ENCODE measurements at places on chromosomes 6 and 20.

DNA sequence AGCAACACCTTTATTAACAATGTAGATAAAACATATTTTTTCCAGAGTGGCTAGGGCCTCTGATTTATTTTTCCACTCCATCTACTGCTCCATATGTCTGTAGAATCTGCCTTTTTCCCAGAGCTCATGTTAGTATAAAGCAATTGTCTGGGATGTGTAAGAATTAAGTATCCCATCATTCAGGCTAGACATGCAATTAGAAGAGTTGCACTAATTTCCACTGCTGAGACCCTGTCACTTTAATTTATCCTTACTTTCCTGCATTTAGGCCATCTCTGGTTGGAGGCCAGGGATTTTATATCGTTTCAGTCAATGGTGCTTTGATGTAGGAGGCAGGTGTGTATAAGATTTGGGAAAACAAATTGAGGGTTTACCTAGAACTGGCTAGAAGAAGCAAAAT lies 286.1 kb upstream of the POU3F2 start:
- DNase-seq = no peak

DNA sequence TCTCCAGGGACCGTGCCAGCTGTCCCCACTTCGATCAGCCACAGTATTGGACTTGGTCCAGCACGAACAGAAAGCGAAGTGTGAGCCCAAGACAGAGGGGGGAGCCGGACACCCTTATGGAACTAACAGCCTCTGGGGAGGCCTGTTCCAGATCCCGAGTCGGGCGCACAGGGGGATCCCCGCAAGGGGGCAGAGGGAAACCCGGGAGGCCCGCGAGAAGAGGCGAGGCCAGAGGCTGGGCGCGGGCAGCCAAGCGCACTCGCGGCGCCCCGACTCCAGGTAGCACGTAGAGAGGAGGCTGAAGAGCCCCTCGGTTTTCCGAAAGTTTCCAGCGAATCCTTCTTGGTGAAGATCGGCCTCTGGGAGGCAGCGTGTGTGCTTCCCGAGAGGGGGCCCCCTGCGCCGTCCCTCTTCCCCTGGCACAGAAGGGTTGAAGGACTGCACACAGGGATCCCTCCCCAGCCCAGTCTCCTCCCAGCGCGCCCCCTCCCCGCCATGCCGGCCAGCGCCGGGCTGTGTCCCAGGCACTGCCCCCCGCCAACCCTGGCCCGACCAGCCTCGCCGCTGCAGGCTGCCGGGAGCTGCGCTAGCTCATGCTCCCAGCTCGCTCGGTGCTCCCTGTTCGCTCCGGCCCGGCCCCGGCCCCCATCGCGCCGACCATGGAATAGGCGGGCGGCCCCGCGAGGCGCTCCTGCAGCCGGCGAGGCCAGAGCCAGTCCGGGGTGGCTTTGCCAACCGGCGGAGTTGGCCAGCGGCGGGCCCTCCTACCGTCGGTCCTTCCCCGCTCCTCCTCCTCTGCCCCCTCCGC lies 577 bp upstream of the SLC24A3 start:
- DNase-seq = no peak

DNA sequence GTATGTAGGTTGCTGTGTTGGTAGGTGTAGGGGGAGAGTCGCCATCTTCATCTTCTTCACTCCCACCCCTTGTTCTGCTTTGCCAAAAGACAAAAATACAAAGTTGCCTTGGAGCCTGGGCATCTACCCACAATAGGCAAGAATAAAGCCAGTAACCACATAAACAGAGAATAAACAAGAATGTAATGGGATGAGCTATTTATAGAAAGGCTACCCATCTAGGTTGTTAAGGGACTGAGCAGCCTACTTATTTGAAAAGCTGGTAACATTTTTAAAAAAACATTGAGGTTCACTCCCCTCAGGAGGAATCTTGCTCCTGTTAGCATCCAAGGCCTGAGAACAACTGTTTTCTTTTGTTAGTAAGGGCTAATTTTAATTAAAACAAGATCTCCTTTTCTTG lies 301.4 kb upstream of the STXBP5 start:
- DNase-seq = no peak

GRCh38 chr6:38174315-38174714 lies 354.8 kb downstream of the ZFAND3 start:
- DNase-seq = no peak

GRCh38 chr6:127119102-127120022 lies 891 bp downstream of the RSPO3 start:
- peak; percentile 26 for DNase-seq

DNA sequence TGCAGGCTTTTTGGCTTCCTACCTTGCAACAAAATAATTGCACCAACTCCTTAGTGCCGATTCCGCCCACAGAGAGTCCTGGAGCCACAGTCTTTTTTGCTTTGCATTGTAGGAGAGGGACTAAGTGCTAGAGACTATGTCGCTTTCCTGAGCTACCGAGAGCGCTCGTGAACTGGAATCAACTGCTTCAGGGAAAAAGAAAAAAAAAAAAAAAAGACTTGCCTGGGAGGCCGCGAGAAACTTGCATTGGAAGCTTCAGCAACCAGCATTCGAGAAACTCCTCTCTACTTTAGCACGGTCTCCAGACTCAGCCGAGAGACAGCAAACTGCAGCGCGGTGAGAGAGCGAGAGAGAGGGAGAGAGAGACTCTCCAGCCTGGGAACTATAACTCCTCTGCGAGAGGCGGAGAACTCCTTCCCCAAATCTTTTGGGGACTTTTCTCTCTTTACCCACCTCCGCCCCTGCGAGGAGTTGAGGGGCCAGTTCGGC lies 420 bp downstream of the SOX4 start:
- DNase-seq = peak; percentile 24

DNA sequence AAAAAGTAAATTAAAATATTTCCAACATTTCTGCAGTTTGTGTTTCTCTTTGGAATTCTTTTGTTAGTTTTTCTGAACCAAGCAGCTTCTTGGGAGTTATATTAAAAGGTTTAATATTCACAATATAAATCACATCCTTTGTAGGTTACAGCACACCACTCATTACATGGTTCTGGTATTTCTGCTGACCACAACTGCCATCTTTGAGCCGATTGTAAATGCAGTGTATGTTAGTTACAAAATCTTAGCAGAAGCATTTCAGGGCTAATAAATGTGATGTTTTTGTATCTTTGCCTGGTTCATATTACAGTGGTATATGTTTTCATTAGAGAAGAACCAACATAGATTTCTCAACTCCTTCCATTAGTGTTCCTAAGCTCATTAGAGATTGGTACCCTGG lies 19.1 kb upstream of the TSHZ2 start:
- no peak for DNase-seq

DNA sequence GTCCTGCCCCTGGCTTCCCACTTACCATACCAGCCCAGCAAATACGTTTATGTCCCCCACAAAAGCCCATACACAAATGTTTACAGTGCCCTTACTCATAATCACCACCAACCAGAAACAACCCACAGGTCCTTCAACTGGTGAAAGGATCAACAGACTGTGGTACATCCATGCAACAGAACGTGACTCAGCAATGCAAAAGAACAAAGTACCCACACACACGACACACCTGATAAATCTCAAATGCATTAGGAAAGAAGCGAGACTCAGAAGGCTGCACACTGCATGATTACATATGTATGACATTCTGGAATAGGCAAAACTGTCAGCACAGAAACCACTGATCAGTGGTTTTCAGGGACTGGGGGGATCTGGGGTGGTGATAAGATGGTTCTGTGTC lies 20.5 kb downstream of the NCR2 start:
- DNase-seq = no peak

- DNase-seq = no peak
These were observed 55.8 kb downstream of the SNAI1 start for GRCh38 chr20:50038574-50038991.
